ENCODE measurements at places on chromosomes 2 and 18.
A peak's percentile ranks its signal among the peaks of the same experiment; 100 is the strongest.

- no peak for ATAC-seq
Measured at GRCh38 chr2:76498360-76498759, 787.6 kb upstream of the GCFC2 start.

GRCh38 chr2:75022516-75022915 lies 64.1 kb downstream of the POLE4 start:
- ATAC-seq: no peak

GRCh38 chr2:161708350-161708975 lies 84.2 kb downstream of the SLC4A10 start:
- no peak for ATAC-seq

- no peak for ATAC-seq
Measured at GRCh38 chr18:34633368-34633767, 76.7 kb upstream of the DTNA start.

DNA sequence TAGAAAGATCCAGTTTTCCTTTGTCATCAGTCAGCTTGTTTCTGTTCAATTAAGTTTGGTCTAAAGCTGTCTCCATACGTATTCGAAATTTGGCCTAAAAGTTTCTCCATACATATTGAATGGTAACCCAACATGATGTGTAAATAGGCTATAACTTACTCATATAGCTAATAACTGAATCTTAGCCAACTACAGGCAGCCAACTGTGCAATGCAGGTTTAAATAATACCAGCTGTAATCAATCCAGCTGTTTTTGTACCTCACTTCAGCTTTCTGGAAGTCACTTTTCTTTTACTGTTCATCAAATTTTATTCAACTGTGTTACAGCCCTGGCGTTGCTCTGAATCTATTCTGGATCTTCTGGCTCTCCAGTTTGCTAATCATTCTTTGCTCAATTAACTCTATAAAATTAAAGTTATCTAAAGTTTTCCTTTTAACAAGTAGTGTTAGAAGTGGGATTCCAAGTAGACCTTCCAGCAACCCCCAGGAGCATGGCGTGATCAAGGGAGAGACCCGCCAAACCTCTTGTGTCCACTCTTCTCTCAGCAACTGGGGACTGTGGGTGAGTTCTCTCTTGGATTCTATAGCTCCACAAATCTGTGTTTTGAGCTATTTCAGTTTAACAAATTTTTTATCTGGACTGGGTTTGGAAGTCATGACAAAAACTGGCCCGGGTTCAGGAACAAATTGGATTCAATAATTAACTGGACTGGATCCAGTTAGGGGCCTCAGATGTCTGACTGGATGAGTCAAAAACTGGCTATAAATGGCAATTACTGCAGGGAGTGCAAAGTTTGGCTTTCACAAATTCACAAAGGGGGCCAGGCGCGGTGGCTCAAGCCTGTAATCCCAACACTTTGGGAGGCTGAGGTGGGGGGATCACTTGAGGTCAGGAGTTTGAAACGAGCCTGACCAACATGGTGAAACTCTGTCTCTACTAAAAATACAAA lies 329.7 kb upstream of the ST6GAL2 start:
- ATAC-seq: no peak

DNA sequence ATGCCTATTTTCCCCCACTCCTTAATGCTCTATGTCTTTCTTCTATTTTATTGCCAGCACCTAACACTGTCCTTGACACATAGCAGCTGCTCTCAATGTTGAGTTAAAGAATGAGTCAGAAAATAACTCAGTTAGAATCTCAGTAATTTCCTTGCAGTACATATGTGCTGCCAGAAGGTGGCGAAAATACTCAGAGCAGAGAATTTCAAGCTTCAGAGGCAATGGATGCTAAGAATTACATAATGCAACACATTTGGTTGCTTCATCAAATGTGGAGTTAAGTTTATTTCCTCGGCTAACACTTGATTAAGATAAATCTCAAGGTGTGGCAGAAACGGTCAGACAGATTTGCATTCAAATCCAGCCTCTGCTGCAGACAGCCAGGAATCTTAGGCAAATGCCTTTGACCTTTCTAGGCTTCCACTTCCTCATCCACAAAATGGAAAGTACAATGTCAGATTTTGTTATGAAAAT lies 105.6 kb downstream of the VSNL1 start:
- peak; percentile 80 for ATAC-seq

DNA sequence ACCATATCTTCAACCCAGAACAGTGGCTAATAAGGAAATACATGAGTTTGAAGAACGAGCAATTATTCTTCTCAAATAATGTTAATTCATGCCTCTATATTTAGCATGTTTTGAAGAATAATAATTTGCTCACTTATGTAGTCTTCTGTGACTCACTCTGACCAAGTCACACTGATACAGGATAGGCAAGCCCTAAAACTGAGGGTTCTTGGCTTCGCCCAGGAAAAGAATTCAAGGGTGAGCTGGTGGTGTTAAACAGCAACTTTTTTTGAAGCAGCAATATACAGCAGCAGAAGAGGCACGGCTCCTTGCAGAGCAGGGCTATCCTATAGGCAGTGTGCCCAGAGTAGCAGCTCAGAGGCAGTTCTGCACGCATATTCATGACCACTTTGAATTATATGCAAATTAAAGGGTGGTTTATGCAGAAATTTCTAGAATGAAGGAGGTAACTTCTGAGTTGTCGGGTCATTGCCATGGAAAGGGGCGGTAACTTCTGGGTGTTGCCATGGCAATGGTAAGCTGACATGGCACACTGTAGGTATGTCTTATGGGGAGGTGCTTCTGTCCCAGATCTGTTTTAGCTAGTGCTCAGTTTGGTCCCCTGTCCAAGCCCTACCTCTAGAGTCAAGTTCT lies 200.6 kb downstream of the RND3 start:
- no peak for ATAC-seq

DNA sequence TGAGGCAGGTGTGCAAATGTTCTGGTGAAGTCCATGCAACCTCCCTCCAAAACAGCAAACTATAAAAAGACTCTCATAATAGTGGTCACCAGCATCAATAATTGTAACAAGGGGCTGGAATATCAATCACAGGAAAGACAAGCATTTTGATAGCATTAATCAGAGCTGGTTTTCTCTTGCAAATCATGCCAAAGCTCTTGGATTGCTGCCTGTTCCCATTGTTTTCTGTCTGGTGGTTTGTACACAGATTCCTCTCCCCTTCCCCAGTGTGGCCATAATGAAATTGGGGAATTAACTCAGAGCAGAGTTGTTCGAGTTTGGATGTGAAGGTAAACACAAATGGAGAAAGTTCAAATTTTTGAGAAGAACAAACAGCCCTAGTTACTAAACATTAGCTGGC lies 134.2 kb downstream of the CDCA7 start:
- no peak for ATAC-seq

GRCh38 chr2:177767768-177768167 lies 304.8 kb downstream of the PDE11A start:
- no peak for ATAC-seq

All from gastroesophageal sphincter (tissue), 4 donors.